Upper lobe of right lung (tissue), 1 donor: ENCODE measurements at places on chromosomes 4 and X.
A peak's percentile ranks its signal among the peaks of the same experiment; 100 is the strongest.

DNA sequence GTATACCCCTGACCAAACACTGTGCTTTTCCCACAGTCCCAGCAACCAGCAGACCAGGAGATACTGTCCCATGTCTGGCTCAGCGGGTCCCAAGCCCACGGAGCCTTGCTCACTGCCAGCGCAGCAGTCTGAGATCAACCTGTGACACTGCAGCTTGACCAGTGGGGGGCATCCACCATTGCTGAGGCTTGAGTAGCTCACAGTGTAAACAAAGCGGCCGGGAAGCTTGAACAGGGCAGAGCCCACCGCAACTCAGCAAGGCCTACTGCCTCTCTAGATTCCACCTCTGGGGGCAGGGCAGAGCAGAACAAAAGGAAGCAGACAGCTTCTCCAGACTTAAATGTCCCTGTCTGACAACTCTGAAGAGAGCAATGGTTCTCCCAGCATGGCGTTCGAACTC, 58.1 kb downstream of the SLC10A6 start:
- no peak for DNase-seq

- peak; percentile 67 for DNase-seq
These were observed 124.2 kb upstream of the MBNL3 start for GRCh38 chrX:132612821-132613564.

GRCh38 chrX:107025545-107025944, 25.5 kb upstream of the MORC4 start:
- DNase-seq, result no peak

- no peak for DNase-seq
These were observed 71.3 kb downstream of the PRPS1 start for GRCh38 chrX:107699616-107700015.
